ENCODE measurements at places on chromosomes 2 and 18.
A peak's percentile ranks its signal among the peaks of the same experiment; 100 is the strongest.

DNA sequence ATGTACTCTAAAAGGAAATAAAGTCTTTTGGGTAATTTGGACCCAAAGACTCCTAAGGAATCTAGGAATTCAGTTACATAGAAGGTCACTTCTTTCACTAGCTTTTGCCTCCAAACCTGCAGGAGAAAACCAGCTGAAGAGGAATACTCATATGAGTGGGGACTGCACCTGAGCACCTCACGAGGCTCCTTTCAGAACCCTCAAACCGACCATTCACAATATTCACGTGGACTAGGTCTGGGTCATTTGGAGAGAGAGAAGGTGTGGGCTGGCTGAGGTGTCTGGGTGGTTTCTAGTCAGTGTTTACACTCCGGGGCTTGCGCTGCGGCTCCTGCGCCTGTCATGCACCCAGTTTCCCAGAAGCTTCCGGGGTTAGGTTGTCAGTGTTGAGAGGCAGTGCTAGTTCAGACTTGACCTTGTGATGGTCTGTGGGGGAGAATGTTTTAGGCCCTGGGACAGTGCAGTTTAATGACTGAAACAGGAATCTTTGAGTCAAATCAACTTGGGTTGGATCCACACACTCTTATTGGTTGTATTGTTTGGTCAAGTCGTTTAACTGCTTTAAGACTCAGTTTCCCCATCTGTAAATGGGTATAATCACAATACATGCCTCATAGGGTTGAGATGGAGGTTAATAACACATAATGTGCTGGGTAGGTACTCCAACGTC is 78.4 kb downstream of the LIMS1 start:
- peak; percentile 47 for DNase-seq

DNA sequence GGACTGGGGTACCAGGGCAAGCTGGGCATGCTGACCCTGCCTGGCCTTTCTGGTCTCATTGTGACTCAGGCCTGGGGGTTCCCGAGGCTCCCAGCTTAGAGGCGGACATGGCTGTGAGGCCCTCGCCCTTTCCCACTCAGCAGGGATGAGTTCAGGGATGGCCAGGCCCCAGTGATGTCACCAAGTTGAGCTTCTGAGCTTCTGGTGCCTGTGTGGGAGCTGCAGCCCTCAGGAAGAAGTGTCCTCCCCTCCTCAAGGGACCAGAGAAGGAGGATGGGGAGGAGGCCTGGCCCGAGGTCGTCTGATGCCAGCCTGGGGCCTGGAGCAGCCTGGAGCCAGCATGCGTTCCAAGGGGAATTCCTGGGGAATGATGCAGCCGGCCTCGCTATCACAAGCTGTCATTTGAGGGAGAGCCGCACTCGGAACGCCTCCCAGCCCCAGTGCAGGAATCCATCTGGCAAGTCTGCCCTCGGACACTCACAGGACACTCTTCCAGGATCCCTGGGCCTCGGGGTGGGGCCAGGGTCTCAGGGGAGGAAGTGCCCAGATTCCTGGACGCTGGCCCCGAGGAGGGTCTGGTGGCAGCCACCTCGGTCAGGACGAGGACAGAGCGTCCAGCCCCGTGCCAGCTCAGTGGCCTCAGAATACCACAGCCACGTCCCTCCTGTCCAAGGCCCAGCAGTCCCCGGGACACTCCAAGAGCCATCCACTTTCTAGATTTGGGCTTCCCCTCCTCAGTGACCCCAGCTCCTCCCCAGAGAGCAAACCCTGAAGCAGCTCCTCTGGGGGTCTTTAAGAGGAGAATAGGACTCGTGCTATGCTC is 61.2 kb upstream of the GPC1 start:
- no peak for DNase-seq

DNA sequence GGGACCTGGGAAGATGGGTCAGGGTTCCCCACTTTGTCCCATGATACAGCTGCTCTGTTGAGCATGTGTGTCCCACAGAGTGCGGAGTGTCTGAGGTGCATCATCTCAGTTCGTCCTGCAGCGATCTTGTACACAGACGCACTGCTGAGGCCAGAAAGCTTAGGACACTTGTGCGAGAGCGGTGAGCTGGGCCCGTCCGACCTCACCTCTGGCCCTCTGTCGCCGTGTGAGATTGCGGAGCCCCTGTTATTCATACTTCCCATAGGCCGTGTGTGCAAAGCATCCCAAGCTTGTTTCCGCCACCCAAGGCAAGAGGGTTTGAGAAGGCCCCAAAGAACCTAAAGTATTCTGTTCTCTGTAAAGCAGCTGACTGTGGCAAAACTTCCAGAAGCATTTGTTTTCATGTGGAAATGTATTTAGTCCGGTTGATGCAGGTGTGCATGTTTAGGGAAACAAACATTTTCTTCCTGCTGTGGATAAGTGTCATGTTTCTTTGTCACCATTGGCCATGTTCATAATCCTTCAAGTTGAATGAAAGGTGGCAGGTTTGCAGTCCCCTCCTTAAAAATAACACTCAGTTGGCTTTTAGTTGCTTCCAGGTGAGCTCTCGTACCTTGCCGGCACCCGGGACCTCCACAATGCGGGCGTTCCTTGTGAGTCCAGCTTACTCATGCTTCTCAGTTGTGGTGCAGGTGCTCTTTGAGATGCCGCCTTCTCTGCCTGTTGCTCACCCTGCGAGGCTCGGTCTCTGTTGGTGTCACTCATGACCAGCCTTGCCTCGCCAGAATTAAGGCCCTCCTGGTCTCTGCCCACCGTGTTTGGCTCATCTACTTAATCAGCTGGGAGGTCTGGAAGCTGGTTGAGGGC is 5.3 kb downstream of the AGAP1 start:
- DNase-seq = no peak

- no peak for DNase-seq
Measured at GRCh38 chr18:47485221-47485797, 233.8 kb upstream of the SKOR2 start.

DNA sequence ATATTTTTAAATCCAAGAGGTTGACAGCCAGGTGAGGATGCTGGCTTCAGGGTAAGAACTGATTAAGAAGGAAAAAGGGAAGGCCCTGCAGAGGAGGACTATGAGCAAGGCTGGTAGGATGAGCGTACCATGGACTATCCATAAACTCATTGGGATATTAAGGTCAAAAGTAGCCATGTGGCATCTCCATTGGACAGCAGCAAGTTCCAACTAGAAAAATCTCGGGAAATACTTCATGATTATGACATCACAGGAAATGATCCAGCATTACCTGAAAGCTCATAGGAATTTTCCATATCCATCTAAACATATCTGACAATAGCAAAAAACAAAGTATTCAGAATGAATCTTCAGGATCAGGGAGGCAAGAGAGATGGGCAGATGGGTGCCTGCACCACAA is 34.2 kb downstream of the TGFA start:
- no peak for DNase-seq

- DNase-seq = no peak
Measured at GRCh38 chr2:55970500-55970899, 46.9 kb upstream of the EFEMP1 start.

DNA sequence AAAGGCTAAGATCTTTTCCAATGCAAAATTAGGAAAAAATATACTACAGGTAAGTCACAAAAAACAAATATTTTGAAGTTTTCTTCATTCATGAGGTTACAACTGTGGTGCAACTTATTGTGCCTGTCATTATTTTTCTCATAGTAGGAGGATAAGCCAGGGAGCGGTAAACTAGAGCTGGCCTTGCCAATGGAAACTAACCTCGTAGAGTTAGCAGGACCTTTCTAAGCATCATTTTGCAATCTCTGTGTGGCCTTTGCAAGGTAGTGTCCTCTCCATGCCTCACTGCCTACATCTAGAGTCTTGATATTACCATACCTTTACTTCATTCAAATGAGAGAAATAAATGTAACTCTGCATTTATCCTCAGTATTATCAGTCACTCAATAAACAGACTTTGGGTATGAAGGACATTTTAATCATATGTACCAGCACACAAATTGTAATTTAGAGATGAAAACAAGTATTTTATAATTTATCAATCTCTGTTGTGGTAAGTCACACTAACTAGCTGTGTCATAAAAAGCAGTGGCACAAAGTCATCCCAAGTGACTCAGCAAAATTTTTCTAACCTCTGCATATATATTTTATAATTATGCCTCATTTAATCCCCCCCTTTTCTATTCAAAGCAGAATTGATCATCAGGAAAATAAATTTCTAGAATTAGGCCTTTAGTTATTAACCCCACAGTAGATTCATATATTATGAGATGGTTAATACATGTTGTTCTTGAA is 47.0 kb downstream of the LANCL1 start:
- DNase-seq = no peak

- no peak for DNase-seq
Measured at GRCh38 chr2:77013953-77014352, 508.2 kb downstream of the LRRTM4 start.

GRCh38 chr18:56127322-56128099 is 510.9 kb downstream of the TXNL1 start:
- no peak for DNase-seq

GRCh38 chr18:3044931-3045698 is 32.2 kb upstream of the LPIN2 start:
- no peak for DNase-seq

DNA sequence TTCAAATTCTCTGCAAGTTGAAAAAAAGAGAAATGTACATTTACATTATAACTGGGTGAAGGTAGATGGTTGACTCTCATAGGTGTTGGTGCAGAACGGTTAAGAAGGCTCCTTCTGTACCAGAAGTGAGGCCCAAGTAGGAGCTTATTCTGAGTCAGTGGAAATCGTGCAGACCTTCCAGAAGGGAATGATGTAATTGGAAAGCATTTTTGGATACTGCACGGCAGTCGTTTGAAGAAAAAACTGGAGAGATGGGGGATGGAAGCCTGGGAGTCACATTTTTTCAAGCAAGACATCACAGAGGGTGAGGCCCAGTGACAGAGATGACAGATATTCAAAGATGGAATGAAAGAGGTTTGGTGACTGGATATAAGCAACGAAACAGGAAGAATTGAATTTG is 39.4 kb downstream of the HRH4 start:
- DNase-seq = no peak

DNA sequence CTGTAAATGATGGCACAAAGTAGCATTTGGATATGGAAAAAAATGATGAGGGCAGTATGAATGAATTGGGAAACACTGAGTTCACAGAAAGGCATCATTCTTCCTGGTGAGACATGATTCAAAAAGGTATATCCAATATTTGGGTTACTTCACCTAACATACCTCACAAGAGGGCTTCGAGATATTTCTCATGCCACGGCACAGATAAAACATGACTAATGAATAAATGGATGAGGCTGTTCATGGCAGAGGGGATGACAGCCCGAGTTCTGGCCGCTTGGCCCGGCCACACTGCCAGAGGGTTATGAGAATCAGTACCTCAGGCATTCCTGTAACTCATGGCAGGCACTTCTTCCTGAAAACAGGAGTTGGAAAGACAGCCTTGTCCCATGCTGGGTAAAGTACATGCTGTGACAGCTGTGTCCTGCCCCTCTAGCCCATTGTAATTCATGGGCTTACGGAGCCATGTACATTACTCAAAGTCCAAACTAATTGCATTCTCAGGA is 116.0 kb upstream of the ACVR1C start:
- DNase-seq = no peak

GRCh38 chr2:23624378-23624777 is 239.4 kb downstream of the KLHL29 start:
- peak; percentile 53 for DNase-seq

DNA sequence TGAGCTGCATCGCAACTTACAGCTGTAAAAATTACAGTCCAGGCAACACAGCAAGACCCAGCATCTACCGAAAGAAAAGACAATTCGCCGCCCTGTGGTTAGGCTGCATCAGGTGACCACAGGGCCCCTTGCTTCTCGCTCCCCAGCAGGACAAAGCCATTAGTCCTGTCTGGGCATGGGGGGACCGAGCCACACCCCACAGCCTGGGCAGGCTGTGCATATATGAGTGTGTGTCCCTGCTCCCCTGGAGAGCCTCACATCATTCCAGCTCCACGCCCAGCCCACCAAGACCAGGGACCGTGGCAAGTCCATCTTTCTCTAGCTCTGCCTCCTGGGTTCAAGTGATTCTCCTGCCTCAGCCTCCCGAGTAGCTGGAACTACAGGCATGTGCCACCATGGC is 33.9 kb downstream of the SNORC start:
- DNase-seq = no peak

- DNase-seq = no peak
Measured at GRCh38 chr2:102514061-102514785, 41.2 kb downstream of the SLC9A4 start.

- DNase-seq = no peak
Measured at GRCh38 chr18:60047556-60047955, 147.8 kb downstream of the PMAIP1 start.

DNA sequence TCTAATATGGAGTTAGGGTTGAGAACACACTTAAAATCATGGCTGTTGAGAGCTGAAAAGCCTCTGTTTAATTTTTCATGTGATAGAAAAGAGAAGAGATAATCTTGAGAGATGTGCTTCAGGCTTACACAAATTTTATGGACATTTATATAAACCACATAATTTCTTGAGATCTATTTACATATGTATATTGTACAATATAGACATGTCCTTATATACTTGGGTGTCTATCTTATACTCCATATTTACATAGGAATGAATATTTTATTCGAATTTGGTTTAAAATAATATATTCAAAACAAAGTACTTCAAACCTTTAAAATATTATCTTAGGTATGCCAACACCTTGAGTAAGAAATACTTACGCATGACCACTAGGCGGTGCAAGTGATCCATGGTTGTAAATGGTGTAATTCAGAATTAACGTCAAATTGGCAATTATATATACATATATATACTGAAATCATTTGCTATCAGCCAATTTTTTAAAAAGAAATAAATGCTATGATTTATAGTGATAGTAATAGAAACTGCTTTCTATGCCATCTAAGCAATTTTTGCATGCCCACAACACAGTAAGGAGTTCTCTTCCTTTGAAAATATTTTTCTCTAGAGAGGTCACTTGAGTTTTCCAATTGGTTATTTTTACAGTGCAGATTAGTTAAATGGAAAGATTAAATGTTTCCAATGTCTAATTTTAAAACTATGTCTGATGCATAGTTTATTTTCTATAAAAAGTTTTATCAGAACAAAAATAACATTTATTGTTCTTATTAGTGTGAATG is 37.6 kb upstream of the SPAG16 start:
- DNase-seq = peak; percentile 73

GRCh38 chr2:64594226-64594989 is 59.3 kb downstream of the SERTAD2 start:
- DNase-seq = no peak

DNA sequence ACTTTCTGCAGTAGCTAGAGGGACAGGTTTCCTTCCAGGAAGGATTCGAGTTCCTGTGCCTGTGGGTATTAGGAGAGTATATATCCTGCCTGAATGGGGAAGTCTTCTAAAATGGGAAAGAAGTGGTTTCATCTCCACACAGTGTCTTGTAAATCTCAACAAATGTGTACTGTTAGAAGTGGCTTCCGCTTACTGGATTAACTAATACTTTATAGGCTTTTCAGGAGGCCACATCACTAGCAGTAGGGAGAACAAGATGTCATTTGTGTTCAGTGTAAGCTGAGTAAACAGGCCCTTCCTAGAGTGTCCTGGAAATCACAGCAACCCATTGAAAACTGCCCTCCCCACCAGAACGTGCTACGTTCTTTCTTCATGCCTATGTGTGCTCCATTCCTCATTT is 12.5 kb upstream of the POLR1B start:
- no peak for DNase-seq

- no peak for DNase-seq
Measured at GRCh38 chr2:122148128-122148767, 392.8 kb downstream of the TSN start.

- DNase-seq = no peak
Measured at GRCh38 chr2:226466589-226466988, 333.0 kb downstream of the IRS1 start.

- peak; percentile 37 for DNase-seq
Measured at GRCh38 chr2:148989882-148990493, 48.5 kb upstream of the LYPD6B start.

All from stimulated activated naive CD8-positive, alpha-beta T cell treated with anti-CD3 and anti-CD28 coated beads, Interleukin-15, Interleukin-2, amounts not matched to agents 100 U/mL and 50 U/mL, for 24 hours (primary cell).